ENCODE measurements at places on chromosomes 4 and X.

GRCh38 chr4:141416677-141417363 is 196.1 kb downstream of the ZNF330 start:
- no peak for DNase-seq

- DNase-seq: no peak
Measured at GRCh38 chrX:120664081-120664480, 34.2 kb upstream of the C1GALT1C1 start.

GRCh38 chrX:13293700-13294099 is 26.2 kb downstream of the ATXN3L start:
- no peak for DNase-seq

- no peak for DNase-seq
Measured at GRCh38 chr4:56229947-56230346, 157.3 kb downstream of the AASDH start.

All from activated T-cell treated with anti-CD3 and anti-CD28 coated beads for 1 hour (primary cell).